CD4-positive, alpha-beta memory T cell (primary cell): ENCODE measurements at places on chromosomes 16 and 17.

DNA sequence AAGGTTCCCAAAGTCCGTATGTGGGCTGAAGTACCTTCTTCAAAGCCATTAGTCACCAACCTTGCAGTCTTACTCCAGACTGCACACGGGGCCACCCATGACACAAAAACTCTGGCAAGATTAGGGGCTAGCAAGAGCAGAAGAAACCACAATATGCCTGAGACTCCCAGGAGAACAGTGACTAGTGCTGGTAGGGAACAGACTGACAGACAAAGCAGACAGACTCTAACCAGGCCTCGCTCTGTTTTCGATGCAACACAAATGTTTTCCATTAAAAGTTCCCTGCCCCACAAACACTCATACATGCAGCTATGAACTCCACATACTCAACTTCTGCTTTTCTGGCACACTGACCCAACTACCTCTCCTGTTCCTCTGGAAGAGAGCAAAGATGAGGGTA is 102.2 kb downstream of the HIC1 start:
- H3K4me3 ChIP-seq, result no peak overlapping the region
- no peaks in the 10 kb centered on the region for H3K27me3 ChIP-seq
- DNase-seq, result no peak
- no peaks in the 10 kb centered on the region for H3K4me1 ChIP-seq
- H3K27ac ChIP-seq, result no peak overlapping the region

GRCh38 chr17:51761105-51761504 is 397.4 kb downstream of the CA10 start:
- H3K4me1 ChIP-seq, result no peaks in the 10 kb centered on the region
- H3K27me3 ChIP-seq, result no peaks in the 10 kb centered on the region
- no peaks in the 10 kb centered on the region for H3K36me3 ChIP-seq
- H3K4me3 ChIP-seq, result no peak overlapping the region

GRCh38 chr17:47621293-47622179 is 28.2 kb upstream of the KPNB1 start:
- no peaks in the 10 kb centered on the region for H3K27me3 ChIP-seq
- DNase-seq, result no peak
- no peak overlapping the region for H3K27ac ChIP-seq

- H3K36me3 ChIP-seq, result no peaks in the 10 kb centered on the region
- DNase-seq, result peak; percentile 29
- H3K4me1 ChIP-seq, result peaks cover 69% of the 10 kb centered on the region
- H3K4me3 ChIP-seq, result peak overlapping the region; percentile 6
- no peaks in the 10 kb centered on the region for H3K27me3 ChIP-seq
Measured at GRCh38 chr17:77323413-77324171, 182.8 kb downstream of the SEC14L1 start.

DNA sequence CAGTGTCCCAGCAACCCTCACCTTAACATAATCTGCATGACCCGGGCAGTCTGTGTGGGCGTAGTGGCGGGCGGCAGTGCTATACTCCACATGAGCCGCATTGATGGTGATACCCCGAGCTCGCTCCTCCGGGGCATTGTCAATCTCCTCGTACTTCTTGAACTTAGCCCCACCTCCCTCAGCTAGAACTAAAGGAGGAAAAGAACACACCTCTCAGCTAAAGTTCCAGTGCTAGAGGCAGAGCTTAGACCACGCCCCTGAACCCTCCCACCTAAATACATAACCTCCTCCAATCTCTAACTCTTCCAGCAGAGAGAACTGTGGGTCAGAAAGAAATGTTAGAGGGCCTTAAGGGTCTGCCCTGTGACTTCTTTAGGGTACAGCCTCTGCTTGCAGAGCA is 855 bp downstream of the TUFM start:
- peak overlapping the region; percentile 87 for H3K27ac ChIP-seq
- peaks cover 30% of the 10 kb centered on the region for H3K36me3 ChIP-seq
- peak overlapping the region; percentile 93 for H3K4me3 ChIP-seq
- DNase-seq, result no peak
- H3K4me1 ChIP-seq, result peaks cover 22% of the 10 kb centered on the region

- no peak for DNase-seq
- peaks cover 49% of the 10 kb centered on the region for H3K4me1 ChIP-seq
- H3K4me3 ChIP-seq, result peak overlapping the region; percentile 76
- no peaks in the 10 kb centered on the region for H3K36me3 ChIP-seq
- H3K27me3 ChIP-seq, result peaks cover 47% of the 10 kb centered on the region
- no peak overlapping the region for H3K27ac ChIP-seq
Measured at GRCh38 chr17:48609759-48610281, 997 bp downstream of the HOXB7 start.

DNA sequence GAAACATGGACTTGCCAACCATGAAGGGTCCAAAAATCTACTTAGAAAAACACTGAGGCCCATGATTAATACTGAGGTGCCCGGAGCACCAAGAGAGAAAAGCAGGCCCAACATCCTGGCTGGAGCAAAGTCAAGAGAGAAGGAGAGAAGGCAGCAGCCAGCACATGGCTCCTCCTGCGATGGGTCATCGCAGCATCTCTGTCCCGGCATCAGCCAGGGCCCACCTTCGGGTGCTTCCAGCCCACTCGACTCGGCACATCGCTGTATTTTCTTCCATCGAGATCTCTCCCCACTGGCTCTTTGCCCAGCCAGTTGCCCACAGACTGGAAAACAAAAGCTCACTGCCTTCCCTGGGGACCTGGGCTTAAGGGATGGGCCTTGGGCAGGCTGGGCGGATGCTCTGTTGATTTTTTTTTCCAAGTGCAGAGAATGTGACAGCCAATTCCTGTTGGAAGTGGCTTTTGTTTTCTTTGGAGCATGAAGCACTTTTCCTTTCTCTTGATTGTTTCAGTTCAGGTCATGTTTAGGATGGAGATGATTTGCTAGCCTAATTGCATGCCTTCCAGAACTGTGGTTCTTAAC is 58.1 kb downstream of the CYB5B start:
- DNase-seq, result no peak
- H3K4me1 ChIP-seq, result no peaks in the 10 kb centered on the region
- no peaks in the 10 kb centered on the region for H3K36me3 ChIP-seq
- no peak overlapping the region for H3K27ac ChIP-seq
- no peaks in the 10 kb centered on the region for H3K27me3 ChIP-seq

- peaks cover 7% of the 10 kb centered on the region for H3K36me3 ChIP-seq
- no peak for DNase-seq
- peaks cover 40% of the 10 kb centered on the region for H3K4me1 ChIP-seq
- H3K27me3 ChIP-seq, result no peaks in the 10 kb centered on the region
Measured at GRCh38 chr16:58121132-58121531, 8.0 kb downstream of the CFAP20 start.

- H3K4me1 ChIP-seq, result no peaks in the 10 kb centered on the region
- DNase-seq, result no peak
- no peaks in the 10 kb centered on the region for H3K36me3 ChIP-seq
- no peak overlapping the region for H3K27ac ChIP-seq
- H3K4me3 ChIP-seq, result no peak overlapping the region
Measured at GRCh38 chr16:74257061-74257460, 39.6 kb upstream of the PSMD7 start.

DNA sequence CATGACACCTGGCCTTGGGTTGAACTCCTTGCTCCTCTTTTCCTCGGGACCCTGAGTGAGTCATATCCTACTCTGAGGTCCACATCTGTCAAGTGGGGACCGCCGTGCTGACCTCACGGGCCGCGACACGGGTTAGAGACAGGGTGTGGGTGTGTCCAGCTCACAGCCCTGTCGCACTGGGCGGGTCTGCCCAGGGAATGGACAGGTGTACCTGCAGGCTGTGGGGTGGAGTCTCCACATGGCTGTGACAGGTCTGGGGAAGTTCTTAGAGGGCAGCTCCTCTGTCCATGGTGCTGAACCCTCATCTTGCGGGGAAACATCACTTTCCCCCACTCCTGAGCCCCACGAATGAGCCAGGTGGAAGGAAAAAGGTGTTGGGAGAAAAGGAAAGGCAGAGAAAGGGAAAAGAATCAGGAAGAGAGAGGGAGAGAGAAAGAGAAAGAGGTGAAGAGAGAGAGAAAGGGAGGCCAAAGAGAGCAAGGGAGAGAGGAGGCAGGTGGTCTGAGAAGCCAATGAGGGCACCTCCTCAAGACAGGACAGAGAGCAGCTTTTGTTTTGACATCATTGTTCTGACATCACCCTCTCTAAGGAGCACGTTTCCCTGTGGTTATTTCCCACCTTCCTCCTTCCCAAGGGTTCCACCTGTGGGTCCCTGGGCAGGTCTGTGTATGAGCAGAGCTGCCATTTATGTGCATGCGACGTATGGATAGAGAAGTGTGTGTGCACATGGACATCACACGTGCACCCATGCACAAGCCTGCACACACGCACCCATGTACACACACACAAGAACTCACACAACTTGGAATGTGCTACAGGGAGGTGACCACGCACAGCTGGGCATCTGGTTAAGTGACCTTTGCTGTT is 32.6 kb upstream of the CBFA2T3 start:
- no peak overlapping the region for H3K27ac ChIP-seq
- H3K36me3 ChIP-seq, result no peaks in the 10 kb centered on the region
- H3K4me3 ChIP-seq, result no peak overlapping the region
- H3K27me3 ChIP-seq, result no peaks in the 10 kb centered on the region

DNA sequence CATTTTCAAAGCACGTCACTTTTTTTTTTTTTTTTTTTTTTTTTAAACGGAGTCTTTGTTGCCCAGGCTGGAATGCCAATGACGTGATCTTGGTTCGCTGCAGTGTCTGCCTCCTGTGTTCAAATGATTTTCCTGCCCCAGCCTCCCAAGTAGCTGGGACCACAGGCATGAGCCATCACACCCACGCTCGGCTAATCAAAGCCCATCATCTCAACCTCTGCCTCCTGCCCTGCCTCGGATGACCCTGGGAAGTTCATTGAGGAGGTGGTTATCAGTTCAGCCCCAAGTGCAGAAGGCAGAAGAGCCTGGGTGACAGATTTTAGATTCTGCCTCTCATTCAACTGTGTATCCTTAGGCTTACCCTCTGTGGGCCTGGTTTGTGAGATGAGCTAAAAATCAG is 484.9 kb upstream of the EEF2KMT start:
- H3K4me1 ChIP-seq, result no peaks in the 10 kb centered on the region
- no peak overlapping the region for H3K4me3 ChIP-seq
- no peak for DNase-seq
- H3K27ac ChIP-seq, result no peak overlapping the region

DNA sequence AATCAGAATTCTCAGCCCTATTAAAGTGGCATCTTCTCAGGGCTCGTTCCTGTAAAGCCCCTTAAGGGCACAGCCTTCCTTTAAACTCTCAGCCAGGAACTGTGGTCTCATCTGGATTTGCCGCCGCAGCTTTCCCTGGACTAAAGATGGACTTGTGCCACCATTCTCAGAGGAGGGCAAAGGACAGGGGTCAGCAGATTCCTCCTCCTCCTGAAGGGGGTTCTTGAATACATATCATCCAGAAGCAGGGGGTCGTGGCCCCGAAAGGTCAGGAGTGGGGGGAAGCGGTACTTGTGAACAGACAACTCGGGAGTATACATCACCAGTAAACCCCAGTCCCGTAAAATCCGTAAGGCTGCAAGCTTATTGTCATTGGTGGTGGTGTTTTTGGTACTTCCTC is 174.8 kb downstream of the RPTOR start:
- H3K4me1 ChIP-seq, result peaks cover 24% of the 10 kb centered on the region
- H3K27me3 ChIP-seq, result no peaks in the 10 kb centered on the region
- no peak overlapping the region for H3K4me3 ChIP-seq
- DNase-seq, result no peak
- H3K27ac ChIP-seq, result no peak overlapping the region

DNA sequence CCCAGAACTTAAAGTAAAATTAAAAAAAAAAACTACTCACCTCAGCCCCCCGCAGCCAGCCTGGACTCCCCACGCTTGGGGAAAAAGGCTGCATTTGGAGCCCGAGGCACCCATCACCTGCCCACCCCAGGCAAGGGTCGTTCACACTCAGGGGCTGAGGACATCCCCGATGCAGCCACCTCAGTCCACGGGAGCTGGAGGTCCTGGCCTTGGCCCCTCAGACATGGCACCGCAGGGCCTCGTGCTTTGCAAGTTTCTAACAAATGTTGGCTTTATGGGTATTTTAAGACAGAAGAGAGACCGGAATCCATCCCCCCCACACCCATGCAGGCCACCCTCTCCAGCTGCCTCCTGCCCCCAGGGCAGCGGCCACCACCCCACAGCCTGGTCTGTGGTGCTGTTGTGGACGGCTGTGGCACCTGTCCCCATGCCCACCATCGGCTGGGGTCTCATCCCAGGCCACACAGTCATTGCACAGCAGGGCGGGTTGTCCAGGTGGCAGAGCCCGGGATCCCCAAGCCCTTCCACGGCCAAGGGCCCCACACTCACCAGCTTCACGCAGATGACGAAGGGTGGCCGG is 116.4 kb upstream of the ZNF750 start:
- H3K4me1 ChIP-seq, result no peaks in the 10 kb centered on the region
- H3K27ac ChIP-seq, result no peak overlapping the region
- no peaks in the 10 kb centered on the region for H3K36me3 ChIP-seq
- no peak for DNase-seq
- no peaks in the 10 kb centered on the region for H3K27me3 ChIP-seq
- H3K4me3 ChIP-seq, result no peak overlapping the region

- no peak overlapping the region for H3K4me3 ChIP-seq
- no peak overlapping the region for H3K27ac ChIP-seq
- no peaks in the 10 kb centered on the region for H3K36me3 ChIP-seq
- DNase-seq, result no peak
- H3K27me3 ChIP-seq, result no peaks in the 10 kb centered on the region
Measured at GRCh38 chr16:23216658-23217246, 34.2 kb downstream of the SCNN1G start.

DNA sequence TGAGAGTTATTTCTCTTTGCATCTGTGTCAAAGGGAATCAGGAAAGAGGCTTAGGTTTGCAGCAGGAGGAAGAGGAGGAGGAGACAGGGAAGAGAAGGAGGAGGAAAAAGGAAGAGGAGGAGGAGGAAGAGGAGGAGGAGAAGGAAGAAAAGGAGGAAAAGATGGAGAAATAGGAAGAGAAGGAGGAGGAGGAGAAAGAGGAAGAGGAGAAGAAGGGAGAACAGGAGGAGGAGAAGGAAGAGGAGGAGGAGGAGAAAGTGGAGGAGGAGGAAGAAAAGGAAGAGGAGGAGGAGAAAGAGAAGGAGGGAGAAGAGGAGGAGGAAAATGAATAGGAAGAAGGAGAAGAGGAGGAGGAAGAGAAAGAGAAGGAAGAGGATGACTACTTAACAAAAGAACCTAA is 459.1 kb downstream of the GRIN2A start:
- H3K27me3 ChIP-seq, result no peaks in the 10 kb centered on the region
- no peak overlapping the region for H3K27ac ChIP-seq
- no peaks in the 10 kb centered on the region for H3K4me1 ChIP-seq
- DNase-seq, result no peak

DNA sequence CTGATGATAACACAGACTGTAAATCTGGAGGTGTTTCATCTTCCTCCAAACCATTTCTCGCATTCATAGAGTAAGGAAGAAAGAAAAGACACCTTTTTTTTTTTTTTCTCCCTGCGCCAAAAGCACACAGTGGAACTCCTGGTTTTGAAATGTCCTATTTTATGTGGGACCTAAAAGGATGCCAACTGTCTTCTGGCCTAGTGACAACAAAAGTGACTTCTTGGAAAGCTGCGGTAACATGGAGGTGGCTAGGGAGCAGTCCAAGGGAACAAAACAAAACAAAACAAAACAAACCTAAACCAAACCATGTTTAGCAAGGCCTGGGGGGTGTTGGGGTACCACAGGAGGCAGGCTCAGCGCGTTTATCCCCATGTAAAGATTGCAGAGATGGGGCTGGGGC is 174.8 kb downstream of the XYLT1 start:
- no peaks in the 10 kb centered on the region for H3K36me3 ChIP-seq
- no peaks in the 10 kb centered on the region for H3K4me1 ChIP-seq
- no peak overlapping the region for H3K4me3 ChIP-seq
- no peaks in the 10 kb centered on the region for H3K27me3 ChIP-seq
- no peak overlapping the region for H3K27ac ChIP-seq
